ENCODE measurements at places on chromosomes 2 and 18. TPM values are rescaled to one million over a fixed set of nuclear protein-coding genes. Genes with fewer than 3 reads are reported as not detected.

DNA sequence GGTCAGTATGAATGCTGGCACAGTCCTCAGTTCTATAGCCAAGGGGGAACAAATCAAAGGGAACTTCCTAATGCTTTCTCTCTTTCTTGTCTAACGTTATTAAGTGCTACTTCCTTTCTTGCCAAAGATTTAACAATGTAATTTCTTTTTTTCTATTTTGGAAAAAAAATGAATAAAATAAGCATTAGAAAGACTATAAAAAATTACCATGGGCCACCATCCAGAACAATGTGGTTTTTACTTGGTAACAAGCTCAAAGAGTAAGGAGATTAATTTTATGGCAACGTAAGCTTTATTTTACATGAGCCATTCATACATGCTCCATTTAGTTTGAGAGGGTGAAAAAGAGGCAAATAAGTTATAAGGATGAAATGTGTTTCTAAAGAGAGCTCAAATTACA is 40.1 kb downstream of the SERPINE2 start:
- peaks cover 2% of the 10 kb centered on the region for H3K36me3 ChIP-seq
- H3K4me1 ChIP-seq: no peaks in the 10 kb centered on the region
- no peak overlapping the region for H3K27ac ChIP-seq
- H3K27me3 ChIP-seq: no peaks in the 10 kb centered on the region
- H3K4me3 ChIP-seq: no peak overlapping the region
- no peak for DNase-seq

Gene FLACC1
- 0.69 TPM for total RNA-seq

DNA sequence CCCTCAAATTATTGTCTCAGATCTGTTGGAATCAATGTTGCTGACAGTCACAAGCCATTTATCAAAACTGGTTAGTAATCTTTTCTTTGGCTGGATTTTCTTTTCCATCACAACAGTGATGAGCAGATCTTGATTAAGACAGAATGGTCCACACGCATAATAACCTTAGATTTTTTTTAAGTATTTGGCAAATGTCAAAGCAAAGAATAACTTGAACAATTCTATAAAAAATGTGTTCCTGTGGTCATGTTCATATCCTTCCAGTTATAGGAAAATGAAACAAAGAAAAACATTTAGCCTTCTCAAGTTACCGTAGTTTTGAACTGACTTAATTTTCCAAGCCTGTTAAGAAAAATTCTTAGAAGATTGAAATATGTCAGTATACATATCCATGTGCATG is 659.9 kb upstream of the ID2 start:
- H3K4me1 ChIP-seq: no peaks in the 10 kb centered on the region
- H3K4me3 ChIP-seq: no peak overlapping the region
- H3K27me3 ChIP-seq: peaks cover 6% of the 10 kb centered on the region
- H3K36me3 ChIP-seq: no peaks in the 10 kb centered on the region
- no peak overlapping the region for H3K27ac ChIP-seq
- DNase-seq: no peak

Gene SCLY
- 49.2 TPM for total RNA-seq

DNA sequence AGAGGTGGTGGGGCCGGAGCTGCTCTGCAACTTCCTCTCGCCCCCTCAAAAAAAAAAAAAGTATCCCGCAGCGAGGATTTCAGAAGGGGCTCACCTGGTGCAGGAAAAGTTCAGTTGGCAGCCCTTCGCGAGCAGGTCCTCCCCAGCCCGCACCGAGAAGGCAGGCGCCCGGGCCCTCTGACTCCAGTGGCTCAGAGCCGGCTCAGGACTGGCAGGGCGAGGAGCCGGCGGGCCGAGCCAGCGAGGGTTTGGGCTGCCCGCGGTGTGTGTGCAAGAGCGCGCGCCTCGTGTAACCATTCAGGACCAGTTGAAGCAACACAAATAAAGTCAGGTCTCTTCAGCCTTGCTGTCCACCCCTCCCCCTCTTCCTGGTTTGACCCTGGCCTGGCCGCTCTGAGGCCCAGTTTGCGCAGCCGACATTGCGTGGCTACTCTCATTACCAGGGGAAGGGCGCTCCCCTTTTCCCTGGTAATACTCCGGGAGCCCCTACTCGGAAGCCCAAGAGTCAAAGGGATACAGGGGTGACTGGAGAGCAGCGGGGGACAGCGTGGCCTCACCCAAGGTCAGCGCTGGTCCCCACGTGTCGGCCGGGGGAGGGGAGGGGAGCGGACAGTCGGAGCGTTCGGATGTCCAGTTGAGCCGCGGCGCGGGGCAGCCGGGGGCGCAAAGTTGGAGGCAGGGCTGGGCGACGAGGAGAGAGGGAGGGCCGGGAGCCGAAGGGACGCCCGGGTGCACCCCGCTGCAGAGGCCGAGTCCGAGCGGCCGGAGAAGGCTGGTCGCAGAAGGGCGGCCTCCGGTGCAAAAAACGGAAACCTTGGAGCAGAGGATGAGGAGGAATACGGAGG is 12.3 kb downstream of the EN1 start:
- no peak overlapping the region for H3K27ac ChIP-seq
- no peak for DNase-seq
- H3K27me3 ChIP-seq: peaks cover 98% of the 10 kb centered on the region
- H3K36me3 ChIP-seq: no peaks in the 10 kb centered on the region
- peak overlapping the region; percentile 72 for H3K4me3 ChIP-seq

GRCh38 chr18:79805211-79805887 is 7.6 kb downstream of the KCNG2 start:
- H3K4me3 ChIP-seq: no peak overlapping the region
- peaks cover 59% of the 10 kb centered on the region for H3K27me3 ChIP-seq

Gene LHCGR
- total RNA-seq: not detected

DNA sequence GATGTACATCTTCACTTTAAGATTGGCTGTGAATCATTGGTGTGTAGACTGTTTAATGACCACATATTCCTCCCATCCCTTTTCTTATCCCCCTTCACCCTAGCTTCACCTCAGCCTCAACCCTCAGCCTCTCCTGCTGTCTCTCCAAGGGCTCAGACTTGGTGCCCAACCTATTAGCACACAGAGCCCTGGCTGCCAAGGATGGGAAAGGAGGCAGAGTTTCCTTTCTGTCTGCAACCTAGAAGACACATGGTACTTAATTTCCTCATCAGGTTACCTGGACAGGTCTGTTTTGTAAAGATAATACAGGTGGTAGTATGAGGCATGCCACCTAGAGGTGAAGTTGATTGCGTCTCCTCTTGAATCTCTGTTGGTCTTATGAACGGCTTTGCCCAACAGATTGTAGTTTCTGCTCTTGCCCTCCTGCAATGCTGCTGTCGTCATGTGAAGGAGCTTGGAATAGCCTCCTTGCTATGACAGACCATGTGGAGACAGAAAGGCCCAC is 44.5 kb upstream of the RMND5A start:
- no peaks in the 10 kb centered on the region for H3K27me3 ChIP-seq
- H3K36me3 ChIP-seq: no peaks in the 10 kb centered on the region
- H3K27ac ChIP-seq: no peak overlapping the region
- no peak overlapping the region for H3K4me3 ChIP-seq

DNA sequence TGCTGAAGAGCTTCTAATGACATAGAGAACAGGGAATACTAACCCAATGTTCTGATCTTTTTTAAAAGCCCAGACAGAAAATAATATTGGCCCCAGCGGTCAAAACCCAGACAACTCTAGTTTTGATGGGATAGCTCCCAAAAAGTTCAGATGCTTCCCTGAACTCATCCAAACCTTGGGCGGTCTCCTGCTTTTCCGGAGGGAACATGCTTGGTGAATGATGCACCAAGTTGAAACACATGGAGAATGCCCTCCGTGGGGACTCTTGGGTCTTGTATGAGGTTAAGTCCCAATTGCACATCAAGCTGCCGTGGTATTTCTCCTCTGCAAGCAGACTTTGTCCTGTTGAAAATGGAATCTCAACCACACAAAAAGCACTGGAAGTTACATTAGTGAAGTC is 120.7 kb upstream of the CTAGE1 start:
- H3K27ac ChIP-seq: no peak overlapping the region
- H3K27me3 ChIP-seq: no peaks in the 10 kb centered on the region
- no peaks in the 10 kb centered on the region for H3K36me3 ChIP-seq

- no peak overlapping the region for H3K27ac ChIP-seq
- H3K4me1 ChIP-seq: peaks cover 3% of the 10 kb centered on the region
- no peaks in the 10 kb centered on the region for H3K36me3 ChIP-seq
- no peak for DNase-seq
- no peak overlapping the region for H3K4me3 ChIP-seq
- no peaks in the 10 kb centered on the region for H3K27me3 ChIP-seq
Measured at GRCh38 chr2:197286805-197287595, 23.6 kb downstream of the ANKRD44 start.

Gene CD8B
- total RNA-seq: not detected

- peaks cover 5% of the 10 kb centered on the region for H3K27me3 ChIP-seq
- no peak overlapping the region for H3K27ac ChIP-seq
- peaks cover 2% of the 10 kb centered on the region for H3K4me1 ChIP-seq
- H3K4me3 ChIP-seq: no peak overlapping the region
- peaks cover 19% of the 10 kb centered on the region for H3K36me3 ChIP-seq
Measured at GRCh38 chr2:15640261-15640711, 48.6 kb downstream of the DDX1 start.

GRCh38 chr2:39394516-39394961 is 42.5 kb downstream of the MAP4K3 start:
- no peak for DNase-seq
- H3K36me3 ChIP-seq: peaks cover 2% of the 10 kb centered on the region
- peaks cover 15% of the 10 kb centered on the region for H3K4me1 ChIP-seq
- no peaks in the 10 kb centered on the region for H3K27me3 ChIP-seq

- DNase-seq: no peak
- no peaks in the 10 kb centered on the region for H3K27me3 ChIP-seq
- peaks cover 40% of the 10 kb centered on the region for H3K36me3 ChIP-seq
- no peak overlapping the region for H3K27ac ChIP-seq
- H3K4me3 ChIP-seq: no peak overlapping the region
Measured at GRCh38 chr2:60780721-60781120, 24.7 kb downstream of the PAPOLG start.

GRCh38 chr2:37625156-37625555 is 46.3 kb downstream of the CDC42EP3 start:
- DNase-seq: no peak
- H3K4me1 ChIP-seq: no peaks in the 10 kb centered on the region
- H3K4me3 ChIP-seq: no peak overlapping the region
- H3K36me3 ChIP-seq: no peaks in the 10 kb centered on the region
- peaks cover 3% of the 10 kb centered on the region for H3K27me3 ChIP-seq
- H3K27ac ChIP-seq: no peak overlapping the region

Gene IFT172
- total RNA-seq: 43.7 TPM

DNA sequence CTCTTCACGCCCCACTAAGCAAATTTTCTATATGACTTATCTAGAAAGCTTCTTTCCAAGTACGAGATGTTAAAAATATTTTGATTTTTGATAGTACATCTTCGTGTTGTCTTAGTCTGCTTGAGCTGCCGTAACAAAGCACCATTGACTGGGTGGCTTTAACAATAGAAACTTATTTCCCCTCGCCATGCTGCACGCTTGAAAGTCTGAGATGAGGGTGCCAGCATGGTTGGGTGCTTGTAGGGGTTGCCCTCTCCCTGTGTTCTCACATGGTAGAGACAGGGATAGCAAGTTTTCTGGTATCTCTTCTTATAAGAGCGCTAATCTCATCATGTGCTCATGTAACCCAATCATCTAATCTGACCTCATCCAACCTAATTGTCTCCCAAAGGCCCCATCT is 106.2 kb downstream of the TANC1 start:
- H3K4me1 ChIP-seq: no peaks in the 10 kb centered on the region
- peak overlapping the region; percentile 49 for H3K27ac ChIP-seq
- no peak for DNase-seq
- no peaks in the 10 kb centered on the region for H3K27me3 ChIP-seq
- H3K4me3 ChIP-seq: no peak overlapping the region

Gene CBLN2
- total RNA-seq: 0.18 TPM

DNA sequence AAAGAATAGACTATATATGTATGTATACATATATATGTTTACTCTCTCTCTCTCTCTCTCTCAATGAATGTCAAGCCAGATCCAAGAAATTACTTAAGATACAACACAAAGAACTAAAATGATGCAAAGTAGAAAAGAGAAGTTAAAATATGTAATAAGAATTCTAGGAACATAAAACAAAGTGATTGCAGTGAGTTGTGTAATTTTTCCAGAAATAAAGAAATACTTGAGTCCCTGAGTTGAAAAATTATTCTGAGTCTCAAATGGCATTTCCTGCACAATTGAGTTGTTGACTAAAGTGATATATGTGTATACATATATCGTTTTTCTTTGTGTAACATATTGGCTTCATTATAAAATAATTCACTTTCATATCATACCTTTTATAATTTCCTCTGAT is 262.4 kb downstream of the INSIG2 start:
- H3K36me3 ChIP-seq: no peaks in the 10 kb centered on the region
- H3K4me3 ChIP-seq: no peak overlapping the region
- no peak overlapping the region for H3K27ac ChIP-seq
- H3K4me1 ChIP-seq: peaks cover 8% of the 10 kb centered on the region
- H3K27me3 ChIP-seq: peaks cover 6% of the 10 kb centered on the region

- no peak overlapping the region for H3K27ac ChIP-seq
- H3K4me3 ChIP-seq: no peak overlapping the region
- H3K4me1 ChIP-seq: no peaks in the 10 kb centered on the region
- H3K36me3 ChIP-seq: no peaks in the 10 kb centered on the region
Measured at GRCh38 chr2:25698752-25699151, 25.4 kb upstream of the DTNB start.

DNA sequence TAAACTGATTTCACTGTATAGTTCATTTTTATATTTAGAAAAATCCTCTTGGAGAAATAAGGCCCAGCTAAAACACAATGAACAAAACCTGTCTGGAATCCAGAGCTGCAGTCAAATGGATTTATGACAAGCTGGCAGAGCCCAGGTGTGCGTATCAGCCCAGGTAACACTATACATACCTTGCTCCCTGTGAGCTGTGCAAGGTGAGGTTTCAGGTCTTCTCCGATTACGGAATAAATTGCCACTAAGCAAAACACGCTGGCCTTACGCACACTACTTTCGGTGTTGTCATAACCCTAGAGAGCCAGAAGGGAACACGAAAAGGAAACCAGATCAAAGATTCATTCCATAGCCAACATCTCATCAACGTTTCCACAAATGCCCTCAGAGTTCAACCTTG is 61.9 kb upstream of the TFCP2L1 start:
- no peaks in the 10 kb centered on the region for H3K4me1 ChIP-seq
- H3K27me3 ChIP-seq: no peaks in the 10 kb centered on the region
- peaks cover 26% of the 10 kb centered on the region for H3K36me3 ChIP-seq
- H3K4me3 ChIP-seq: no peak overlapping the region

Gene IMPA2
- 58.8 TPM for total RNA-seq

Gene GATA6
- total RNA-seq: 112 TPM

- H3K27ac ChIP-seq: no peak overlapping the region
- H3K36me3 ChIP-seq: peaks cover 24% of the 10 kb centered on the region
- H3K27me3 ChIP-seq: no peaks in the 10 kb centered on the region
- no peak overlapping the region for H3K4me3 ChIP-seq
- no peak for DNase-seq
Measured at GRCh38 chr2:233546774-233547173, 19.8 kb downstream of the USP40 start.

DNA sequence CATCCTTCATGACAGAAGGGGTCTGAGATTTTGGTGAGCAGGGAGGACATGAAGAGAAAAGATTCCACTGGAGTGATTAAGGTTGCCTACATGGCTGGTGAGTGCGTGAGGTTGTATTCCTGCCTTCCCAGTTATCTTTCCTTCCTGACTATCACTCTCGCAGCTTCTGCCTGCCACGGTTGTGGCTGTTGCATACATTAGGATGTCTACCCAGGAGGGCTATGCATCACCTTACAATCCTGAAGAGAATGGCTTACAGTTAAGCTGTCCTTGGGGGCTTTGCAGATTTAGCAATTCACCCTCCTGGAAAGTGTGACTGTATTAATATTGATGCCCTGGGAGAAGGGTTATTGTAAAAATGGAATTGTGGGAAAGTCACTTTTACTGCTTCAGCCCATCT is 571.0 kb downstream of the TSN start:
- H3K27me3 ChIP-seq: peaks cover 10% of the 10 kb centered on the region
- no peak overlapping the region for H3K4me3 ChIP-seq
- no peak overlapping the region for H3K27ac ChIP-seq
- H3K4me1 ChIP-seq: no peaks in the 10 kb centered on the region

All from progenitor cell of endocrine pancreas (in vitro differentiated cells).